ENCODE measurements at places on chromosomes 3 and 15.

GRCh38 chr3:151228666-151229040 is 25.6 kb upstream of the GPR171 start:
- peak; percentile 45 for DNase-seq

GRCh38 chr3:117763561-117763960 is 1054.0 kb downstream of the TUSC7 start:
- DNase-seq = no peak

GRCh38 chr15:89809093-89809786 is 5.4 kb downstream of the ANPEP start:
- DNase-seq = peak; percentile 26

GRCh38 chr15:87597346-87598052 is 659.0 kb downstream of the NTRK3 start:
- DNase-seq = no peak

DNA sequence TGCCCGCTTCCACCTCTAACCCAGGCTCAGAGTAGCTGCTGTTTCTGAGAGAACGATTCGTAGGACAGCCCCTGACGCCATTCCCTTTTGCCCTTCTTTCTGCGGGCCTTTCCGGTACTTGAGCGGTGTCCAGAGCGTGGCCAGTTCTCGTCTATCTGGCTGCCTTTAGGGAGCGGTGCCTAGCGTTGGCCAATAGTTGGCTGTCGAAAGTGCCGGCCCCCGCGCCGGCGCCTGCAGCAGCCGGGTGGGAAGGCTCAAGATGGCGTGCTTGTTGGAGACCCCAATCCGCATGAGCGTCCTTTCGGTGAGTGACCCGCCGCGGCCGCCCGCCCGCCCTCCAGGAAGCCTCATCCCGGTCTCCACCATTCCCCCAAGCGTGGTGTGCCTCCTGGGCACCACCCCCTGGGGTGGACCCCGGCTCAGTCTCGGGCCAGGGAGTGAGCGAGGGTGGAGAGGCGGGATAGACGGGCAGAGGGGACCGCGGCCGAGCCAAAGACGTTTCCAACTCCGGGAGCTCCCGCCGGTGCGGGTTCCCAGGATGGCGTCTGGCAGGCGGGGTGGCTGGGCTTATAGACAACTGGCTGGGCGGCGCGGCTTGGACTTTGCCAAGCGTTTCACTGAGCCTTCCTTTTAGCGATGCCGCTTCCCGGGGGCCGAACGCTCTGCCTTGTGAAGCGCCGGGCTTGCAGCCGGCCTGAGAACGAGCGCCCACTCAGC is at the start of gene ARMC8:
ARMC8 (plus strand) TSS at position 6 of the 717 bp plus-strand sequence; CDS start at position 260, 254 bp downstream.
- peak; percentile 76 for DNase-seq
